ENCODE measurements at places on chromosomes 2 and 18. TPM values are rescaled to one million over a fixed set of nuclear protein-coding genes. Genes with fewer than 3 reads are reported as not detected.

DNA sequence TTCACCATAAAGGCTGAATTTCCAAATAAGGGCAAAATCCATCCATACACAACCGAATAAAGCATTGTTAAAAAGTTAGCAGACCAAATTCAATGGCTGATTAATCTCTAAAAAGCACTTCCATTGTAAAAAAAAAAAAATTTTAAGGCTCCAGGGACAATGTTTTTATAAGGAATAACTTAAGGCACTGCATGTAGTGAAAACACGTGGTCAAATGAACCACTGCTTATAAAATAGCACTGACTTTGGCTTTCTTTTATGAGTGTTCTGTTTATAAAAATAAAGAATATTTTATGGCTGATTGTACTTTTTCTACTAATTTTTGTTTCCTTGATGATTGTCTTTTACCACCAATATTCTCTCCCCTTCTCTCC is 409.3 kb upstream of the KCNH7 start:
- no peak overlapping the region for H3K27ac ChIP-seq
- DNase-seq, result no peak
- no peaks in the 10 kb centered on the region for H3K27me3 ChIP-seq

DNA sequence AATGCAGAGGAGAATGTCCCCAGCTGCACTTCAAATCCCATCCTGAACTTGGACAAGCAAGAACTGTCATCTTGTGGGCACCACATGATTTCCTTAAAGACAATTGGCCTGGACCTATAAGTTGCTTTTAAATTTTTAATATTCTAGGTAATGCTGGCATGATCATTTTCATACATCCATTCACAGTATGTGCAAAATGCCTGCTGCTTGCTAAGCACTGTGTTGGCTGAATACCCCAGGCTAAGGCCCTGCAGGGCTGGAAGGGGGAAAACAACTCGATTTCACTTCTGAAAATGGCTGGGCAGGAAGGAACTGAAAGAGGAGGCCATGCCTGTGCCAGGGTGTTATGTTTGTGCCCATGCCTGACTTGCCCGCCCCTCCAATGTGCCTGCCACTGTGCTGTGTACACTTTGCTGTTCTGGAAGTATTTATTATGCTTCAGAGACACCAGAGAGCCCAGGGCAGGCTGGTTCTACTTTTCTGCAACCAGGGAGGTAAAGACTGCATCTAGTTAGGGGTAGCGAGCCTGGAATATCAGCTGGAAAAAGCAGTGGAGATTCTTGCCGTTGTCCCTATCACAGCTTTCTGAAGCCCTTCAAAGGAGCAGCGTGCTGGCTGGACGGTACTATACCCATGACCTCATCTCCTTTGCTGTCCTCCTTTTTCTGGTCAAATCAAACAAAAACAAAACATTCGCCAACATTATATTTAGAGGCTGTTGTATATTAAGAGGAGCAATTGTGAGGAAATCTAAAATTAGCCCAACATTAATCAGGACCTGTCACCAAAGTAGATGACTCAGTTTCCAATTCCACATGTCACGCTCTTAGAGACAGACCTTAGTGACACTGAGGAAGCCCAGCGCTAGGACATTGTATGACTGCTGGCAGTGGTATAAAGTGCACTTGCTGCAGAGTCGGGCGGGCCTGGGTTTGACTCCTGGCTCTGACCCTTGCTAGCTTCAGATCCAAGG is 158.1 kb downstream of the DDX1 start:
- H3K27ac ChIP-seq, result no peak overlapping the region
- H3K4me3 ChIP-seq, result no peak overlapping the region
- peaks cover 6% of the 10 kb centered on the region for H3K4me1 ChIP-seq
- no peaks in the 10 kb centered on the region for H3K36me3 ChIP-seq

DNA sequence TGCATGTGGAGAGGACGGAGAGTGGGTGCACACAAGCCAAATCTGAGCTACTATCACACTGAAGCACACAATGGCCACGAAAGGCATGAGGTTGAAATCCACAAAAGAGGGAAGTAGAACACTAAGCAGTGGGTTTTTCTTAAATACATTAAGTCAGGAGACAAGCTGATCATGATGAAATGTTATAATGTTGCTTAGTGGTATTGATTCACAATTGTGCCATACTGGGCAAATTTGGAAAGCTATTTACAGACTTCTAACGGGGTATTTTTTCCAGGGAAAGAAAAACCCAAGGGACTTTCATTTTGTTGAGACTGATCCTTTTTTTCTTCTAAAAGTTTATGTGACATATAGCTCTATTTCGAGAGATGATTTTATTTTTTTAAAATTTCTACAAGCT is 100.8 kb upstream of the CNGA3 start:
- no peak for DNase-seq
- no peaks in the 10 kb centered on the region for H3K27me3 ChIP-seq
- H3K27ac ChIP-seq, result no peak overlapping the region
- no peaks in the 10 kb centered on the region for H3K4me1 ChIP-seq
- H3K4me3 ChIP-seq, result no peak overlapping the region

The RAB1A gene
- 151 TPM for total RNA-seq

Measured in upper lobe of right lung (tissue), 1 donor.